ELR (cell line): ENCODE measurements at places on chromosomes 4 and X.

DNA sequence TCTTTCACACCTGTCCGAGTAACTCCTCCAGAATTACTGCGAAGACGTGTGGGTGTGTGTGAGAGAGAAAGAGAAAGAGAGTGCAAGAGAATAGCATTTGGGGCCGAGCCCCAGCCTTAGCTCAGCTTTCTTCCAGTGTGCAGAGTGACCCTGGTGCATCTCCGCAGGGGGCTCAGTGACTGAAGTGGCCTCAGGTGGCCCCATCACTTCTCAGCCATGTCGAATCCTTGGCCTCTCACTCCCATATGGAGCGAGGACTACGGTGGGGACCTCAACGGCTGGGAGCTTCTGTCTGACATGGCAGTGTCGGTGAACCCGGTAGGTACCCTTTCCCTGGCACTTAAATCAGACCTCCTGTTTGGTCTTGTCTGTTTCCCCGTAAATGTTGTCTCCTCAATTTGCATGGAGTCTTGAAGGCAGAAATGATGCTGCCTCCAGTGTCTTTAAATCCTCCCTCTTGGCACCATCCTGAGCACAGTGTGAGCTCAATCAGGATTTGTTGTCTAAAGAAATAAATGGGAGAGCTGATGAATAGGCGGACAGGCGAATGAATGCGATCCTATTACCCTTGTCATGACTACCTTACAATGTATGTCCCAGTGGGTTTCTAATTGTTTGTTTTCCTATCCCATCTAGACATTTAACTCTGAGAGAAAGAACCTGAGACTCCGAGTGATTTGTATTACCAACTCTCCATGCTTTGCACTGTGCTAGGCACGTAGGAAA is 305.9 kb downstream of the AFF2 start:
- no peak for DNase-seq

- DNase-seq: no peak
Observed at GRCh38 chr4:124201636-124202035, 510.9 kb downstream of the ANKRD50 start.

DNA sequence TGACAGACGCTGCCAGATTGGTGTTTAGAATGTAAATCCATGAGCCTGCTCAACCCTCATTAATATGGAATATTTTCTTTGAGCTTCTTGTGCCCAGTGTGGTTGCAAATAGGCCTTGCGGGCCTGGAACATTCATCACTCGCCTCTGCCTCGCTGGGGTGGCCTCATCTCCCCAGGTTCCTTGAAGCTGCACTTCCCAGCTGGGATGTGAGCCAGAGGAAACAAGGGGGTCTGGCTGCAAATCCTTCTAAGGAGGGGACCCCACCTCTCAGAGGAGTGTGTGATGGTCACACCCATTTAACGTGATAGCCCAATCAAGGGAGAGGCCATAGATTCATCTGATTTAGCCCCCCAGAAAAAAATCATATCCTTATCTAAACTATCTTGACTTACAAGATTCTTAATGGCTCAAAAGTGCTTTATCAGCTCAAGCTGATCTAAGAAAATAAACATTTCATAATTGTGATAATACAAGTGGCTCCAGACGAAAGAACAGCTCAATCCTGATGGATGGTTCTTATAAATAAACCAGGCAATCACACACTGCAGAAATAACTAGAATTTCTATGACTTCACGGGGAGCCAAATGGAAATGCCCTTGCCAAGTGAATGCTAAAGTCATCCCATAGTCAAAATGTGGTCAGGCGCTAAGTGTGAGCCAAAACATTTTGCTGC is 189.9 kb downstream of the PTTG2 start:
- no peak for DNase-seq

DNA sequence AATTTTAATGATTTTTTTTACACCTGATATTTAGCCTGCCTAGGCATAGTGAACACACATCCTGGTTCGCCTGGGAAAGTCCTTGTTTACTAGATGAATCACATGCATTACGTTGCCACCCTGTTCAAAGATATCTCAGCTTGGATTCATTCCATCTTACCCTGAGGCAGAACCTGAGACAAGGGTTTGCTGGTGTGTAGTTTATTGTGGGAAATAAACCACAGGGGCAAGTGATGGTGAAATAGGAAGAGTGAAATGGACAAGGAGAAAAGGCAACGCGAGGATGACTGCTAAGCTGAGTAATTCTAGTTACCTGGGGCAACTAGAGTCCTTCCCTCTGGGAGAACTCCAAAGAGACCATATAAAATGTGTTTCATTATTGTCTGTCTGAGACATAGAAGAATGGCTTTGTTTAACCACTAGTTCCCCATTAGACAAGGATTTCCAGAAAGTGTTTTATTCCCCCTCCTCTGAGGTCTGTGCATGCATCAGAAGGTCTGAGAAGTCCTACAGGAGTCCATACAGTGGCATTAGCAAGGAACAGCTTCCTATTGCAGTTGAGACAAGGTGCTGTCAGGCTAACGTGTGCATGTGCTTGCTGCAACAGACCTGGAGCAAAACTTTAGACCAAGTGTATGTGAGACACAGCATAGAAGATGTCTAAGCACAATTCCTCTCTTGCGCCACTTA is 797.3 kb upstream of the FRG1 start:
- peak; percentile 60 for DNase-seq

DNA sequence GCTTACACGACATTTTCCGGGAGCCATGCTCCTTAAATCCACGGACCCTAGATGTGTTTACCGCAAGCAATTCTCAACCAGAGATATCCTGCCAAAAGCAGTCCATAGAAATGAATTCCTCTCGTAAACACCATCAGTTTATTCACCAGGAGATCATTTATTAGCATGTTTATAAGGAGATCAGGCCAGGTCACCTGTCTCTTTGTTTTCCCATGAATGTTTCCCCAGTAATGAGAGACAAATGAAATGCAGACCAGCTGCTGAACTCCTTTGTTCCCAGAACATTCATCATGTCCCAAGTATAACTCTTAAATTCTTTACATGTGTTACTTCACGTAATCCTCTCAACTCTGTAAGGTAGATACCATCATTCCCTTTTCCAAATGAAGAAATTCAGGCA is 137.1 kb downstream of the DDX53 start:
- no peak for DNase-seq

DNA sequence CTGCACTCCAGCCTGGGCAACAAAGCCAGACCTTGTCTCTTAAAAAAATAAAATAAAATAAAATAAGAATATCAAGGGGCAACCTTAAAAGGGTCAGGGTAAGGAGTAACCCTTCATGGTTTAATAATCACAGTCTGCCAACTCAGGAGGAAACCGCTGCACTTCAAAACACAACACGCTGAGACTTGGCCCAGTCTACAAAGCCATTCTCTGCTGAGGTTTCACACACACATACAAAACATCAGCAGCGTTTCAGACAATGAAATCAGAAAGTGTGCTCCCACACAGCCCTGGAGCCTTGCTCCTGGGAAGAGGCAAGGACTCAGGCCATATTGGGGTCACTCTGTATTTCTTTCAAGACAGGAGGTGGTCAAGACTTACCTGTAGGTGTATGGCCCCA is 18.3 kb downstream of the SCARB2 start:
- DNase-seq: no peak

DNA sequence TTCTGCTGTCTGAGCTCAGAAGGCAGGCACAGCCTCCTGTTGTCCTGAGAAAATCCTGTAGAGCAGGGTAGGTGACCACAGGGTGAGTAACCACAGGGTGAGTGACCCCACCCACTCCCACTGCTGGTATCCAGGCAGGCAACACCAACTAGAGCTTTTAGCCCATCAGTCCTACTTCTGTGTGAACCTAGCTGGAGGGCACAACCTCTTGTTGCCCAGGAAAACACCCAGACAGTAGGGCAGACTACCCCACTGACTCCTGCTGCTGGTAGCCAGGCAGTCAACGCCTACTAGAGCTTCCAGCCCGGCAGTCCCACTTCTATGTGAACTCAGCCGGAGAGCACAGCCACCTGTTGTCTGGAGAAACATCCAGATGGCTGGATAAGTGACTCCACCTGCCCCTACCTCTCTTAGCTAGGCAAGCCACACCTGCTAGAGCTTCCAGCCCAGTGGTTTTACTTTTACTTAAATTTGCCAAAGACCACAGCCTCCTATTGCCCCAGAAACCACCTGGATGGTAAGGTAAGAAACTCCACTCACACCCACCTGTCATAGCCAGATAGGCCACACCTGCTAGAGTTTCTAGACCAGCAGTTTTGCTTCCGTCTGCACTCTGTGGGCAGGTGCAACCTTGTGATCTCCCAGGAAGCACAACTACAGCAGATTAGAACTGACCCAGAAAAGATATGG is 371.6 kb downstream of the INPP4B start:
- DNase-seq: peak; percentile 52

DNA sequence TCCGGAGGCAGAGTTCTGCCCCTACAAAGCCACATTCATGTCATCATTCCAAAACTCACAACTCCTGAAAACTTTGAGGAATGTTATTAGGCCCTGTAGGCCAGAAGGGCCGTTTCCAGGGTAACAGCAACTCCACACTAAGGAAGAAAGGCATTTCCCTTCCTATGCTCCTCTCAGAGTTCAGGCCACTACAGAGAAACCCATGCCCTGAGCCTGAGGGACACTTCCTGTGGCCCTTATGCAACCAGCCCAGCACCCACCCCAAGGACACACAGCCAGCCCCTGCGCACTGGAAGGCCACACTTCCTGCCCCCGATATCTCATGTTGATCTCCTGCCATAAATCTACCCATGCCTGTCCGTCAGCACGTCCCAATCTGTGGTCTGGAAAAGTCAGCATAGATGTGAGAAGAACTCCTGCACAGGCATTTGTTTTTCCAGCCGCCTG is 289.3 kb downstream of the BCOR start:
- peak; percentile 71 for DNase-seq

DNA sequence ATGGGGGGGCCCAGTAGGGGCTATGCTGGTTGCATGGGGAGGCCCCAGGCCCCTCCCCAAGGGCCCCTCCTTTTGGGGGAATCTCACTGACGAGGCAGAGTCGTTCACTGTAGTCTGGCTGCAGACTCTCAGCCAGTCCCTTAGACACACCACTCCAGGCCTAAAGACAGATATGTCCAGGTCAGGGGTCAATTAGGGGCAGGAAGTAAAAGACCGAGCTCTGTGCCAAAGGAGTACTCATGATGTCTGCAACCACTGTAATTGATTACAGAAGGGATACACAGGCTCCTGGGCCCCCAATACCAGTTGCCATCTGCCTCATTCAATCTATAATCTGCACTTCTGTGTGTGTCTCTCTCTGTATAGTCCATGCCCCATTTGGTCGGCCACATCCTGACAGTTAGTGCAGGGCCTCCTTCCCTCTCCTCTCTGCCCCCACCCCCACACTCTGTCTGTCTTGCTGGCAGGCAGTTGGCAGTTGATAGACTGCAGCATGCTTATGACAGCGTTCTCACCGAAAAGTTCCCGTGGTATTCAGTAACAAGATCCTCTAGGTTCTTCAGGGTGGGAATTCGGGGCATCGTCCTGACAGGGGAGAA is 1.3 kb upstream of the CXorf65 start:
- DNase-seq: no peak

- peak; percentile 8 for DNase-seq
Observed at GRCh38 chr4:113823291-113823659, 61.7 kb upstream of the CAMK2D start.

GRCh38 chrX:8913655-8914409 is 112.6 kb upstream of the FAM9A start:
- no peak for DNase-seq

DNA sequence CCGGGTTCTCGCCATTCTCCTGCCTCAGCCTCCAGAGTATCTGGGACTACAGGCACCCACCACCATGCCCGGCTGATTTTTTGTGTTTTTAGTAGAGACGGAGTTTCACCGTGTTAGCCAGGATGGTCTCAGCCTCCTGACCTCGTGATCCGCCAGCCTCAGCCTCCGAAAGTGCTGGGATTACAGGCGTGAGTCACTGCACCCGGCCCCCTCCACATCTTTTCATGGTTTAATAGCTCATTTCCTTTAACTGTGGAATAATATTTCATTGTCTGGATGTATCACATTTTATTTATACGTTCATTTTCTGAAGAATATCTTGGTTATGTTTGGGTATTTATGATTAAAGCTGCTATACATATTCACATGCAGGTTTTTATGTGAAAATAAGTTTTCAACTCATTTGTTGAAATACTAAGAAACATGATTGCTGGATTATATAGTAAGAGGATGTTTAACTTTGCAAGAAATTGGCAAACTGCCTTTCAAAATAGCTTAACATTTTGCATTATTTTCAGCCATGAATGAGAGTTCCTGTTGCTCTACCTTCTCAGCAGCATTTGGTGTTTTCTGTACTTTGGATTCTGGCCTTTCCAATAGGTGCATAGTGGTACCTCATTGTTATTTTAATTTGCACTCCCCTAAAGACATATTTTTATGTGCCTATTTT is 591.9 kb downstream of the TECRL start:
- DNase-seq: peak; percentile 1

DNA sequence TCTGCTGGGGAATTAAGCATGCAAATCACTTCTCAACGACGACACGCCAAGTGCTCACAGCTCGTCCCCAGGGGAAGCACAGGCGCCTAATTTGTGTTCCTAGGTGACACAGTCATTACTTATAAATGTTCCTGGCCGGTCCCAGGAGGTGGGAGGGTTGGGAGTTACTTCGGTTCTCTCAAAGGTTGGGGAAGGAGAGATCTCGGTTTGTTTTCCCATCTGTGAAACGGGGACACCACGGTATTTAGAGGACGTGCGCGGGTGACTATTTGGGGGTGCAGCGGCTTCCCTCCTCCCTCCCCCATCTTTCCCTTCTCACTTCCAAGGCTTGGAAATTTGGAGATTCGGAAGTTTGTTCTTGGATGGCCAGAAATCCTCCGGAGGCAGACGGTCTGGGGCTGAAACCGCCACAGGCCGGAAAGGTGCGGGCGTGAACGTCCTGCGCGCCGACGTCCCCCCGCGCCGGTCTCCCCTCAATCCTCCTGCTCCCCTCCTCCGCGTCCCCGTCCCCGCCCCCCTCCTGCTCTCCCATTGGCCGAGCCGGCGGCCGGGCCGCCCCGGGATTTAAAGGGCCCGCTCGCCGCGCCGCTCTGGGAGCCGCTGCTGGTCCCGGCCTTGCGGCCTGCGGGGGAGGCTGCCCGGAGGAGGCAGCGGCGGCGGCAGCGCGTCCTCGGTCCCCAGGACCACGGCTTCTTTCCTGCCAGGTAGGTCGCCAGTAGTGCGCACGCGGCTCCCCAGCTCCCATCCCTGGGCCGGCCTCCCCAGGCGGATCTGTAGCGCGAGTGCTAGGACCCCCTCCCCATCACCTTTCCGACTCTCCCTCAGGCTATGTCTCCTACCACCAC is at the start of gene PORCN:
Gene PORCN, plus strand, starts transcription at position 593 of the 845 bp plus-strand sequence. CDS start 829 bp downstream, outside the sequence.
- DNase-seq: peak; percentile 76

DNA sequence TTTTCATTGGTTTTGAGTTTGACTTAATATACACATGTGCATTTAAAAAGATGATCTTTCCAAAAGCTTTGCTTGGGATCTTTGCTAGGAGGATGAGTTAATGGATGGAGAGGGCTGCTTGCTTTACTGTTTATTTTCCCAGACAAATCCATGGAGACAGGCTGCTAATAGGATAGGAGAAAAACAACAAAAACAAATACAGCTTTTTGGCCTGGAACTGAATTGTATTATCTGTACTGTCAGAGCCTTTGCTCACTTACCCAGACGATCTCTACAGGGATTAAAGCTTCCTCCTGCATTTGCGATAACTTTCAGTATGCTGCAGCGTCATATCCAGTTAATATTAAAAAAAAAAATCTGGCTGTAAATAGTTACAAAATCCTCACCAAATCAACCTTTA is 190.8 kb upstream of the NUDT6 start:
- DNase-seq: no peak
